ENCODE measurements at places on chromosomes 4 and X.
A peak's percentile ranks its signal among the peaks of the same experiment; 100 is the strongest.

DNA sequence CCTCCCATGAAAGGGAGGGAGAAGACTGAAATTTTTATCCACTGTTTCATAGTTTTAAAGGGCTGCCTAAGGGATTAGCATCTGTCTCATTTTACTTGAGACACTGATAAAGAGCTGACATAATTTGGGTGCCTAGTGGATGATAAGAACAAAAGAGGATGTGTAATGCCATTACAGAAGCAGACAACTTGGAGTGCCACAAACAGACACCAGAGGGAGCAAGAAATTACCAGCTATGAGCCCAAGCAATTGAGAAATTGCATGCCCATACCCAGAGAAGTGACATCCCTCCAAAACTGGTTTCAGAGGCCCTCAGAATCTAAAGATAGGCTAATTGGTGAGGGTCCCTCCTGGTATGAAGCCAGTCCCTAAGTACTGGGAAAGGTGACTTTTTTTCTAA lies 38.5 kb upstream of the POU3F4 start:
- DNase-seq, result no peak

DNA sequence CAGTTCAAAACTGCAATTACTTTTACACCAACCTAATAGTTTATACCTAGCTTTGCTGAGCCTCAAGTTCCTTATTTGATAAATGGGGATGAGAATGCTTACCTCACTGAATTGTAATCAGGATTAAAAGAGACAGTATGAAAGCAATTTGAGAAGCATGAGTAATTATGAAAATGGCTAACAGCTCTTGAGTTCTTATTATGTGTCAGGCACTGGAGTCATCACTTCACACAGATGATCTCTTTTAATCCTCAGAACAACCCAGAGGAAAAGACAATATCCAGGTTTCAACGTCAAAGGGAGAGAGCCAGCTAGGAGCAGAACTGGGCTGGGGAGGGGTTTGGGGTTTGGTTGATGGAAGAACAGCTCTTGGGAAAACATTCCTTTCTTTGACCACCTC lies 221.0 kb upstream of the NWD2 start:
- no peak for DNase-seq

GRCh38 chrX:19956306-19956705 lies 34.6 kb downstream of the BCLAF3 start:
- DNase-seq, result no peak

GRCh38 chr4:140046016-140046415 lies 108.0 kb downstream of the MAML3 start:
- DNase-seq, result no peak

GRCh38 chr4:8607603-8608481 lies 15.3 kb downstream of the CPZ start:
- no peak for DNase-seq

GRCh38 chr4:81470456-81471297 lies 1.0 kb downstream of the RASGEF1B start:
- no peak for DNase-seq

GRCh38 chrX:18933617-18934016 lies 50.3 kb downstream of the PHKA2 start:
- no peak for DNase-seq

GRCh38 chr4:106409901-106410889 lies 41.6 kb upstream of the GIMD1 start:
- DNase-seq, result no peak

DNA sequence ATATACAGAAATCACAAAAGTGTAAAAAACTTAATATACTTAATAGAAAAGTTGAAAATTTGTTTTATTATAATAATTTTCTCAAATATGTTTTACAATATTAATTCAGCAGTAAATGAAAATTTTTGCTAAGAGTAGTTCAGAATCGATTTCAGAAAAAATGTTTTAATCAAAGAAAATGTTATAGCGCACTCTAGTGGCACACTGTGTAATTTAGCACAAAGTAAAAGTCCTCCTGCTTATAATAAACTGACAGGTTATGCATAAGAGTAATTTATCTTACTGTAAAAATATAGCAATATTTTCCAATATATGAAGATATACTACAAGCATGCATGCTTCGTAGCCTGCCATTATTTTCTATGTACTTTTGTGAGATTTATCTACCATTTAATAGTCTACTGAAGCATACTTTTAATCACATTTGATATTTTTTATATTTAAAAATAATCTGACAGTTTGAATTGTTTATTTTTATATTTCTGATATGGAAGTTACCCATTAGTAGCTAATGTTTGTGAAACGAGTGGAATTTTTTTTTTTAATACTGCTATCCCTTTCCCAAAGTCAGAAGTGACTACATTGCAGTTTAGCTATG lies 217.9 kb upstream of the KLHL4 start:
- DNase-seq, result peak; percentile 2

DNA sequence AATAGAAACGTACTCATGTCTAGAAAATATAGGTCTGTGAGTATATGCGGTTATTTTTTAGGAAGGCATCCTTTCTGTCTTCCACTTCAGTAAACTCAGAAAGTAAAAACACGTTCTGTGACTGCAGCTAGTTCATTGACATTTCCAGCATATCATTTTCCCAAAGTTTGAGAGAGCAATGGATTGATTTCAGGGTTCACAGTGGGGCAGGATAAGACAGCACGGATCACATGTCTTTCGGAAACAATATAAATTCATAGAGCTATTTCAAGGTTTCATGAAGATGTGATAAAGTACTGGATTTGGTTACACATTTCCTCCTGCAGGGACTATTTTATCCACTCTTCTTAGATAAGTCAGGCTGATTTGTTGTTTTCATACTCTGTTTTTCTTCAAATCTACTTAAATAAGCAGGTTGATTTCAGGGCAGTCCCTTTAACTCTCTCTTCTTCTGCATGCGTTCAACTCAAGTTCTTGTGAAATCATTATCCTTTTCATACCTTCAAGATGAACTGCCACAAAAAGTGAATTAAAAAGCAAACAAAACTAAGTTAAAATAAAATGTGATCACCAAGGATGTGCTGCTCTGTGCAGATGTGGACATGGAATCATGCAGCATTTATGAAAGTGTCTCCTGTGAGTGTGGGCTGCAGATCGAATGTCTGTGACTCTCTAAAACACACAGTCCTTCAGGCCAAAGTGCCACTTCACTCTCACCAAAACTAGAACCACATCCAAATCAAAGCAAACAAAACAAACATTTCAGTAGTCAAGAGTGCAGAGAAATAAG lies 187.7 kb downstream of the UNC5C start:
- no peak for DNase-seq

GRCh38 chr4:139736661-139737060 lies 71.0 kb downstream of the MGST2 start:
- no peak for DNase-seq

DNA sequence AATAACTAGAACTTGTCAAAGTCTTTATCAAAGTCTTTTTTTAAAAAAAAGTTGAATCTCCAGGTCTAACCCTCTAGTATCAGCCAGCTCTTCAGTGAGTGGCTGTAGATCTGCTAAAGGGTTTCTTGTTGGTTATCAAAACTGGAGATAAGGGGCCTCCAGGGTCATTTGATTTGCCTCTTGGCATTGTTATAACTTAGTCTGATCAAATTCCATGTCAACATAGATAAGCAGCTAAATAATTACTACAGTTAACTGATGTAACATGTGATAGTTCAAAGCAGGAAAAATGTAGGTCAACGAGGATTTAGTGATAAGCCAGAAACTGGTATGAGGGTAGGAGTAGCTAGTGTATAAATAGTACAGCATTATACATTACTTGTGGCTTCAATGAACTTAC lies 465.1 kb downstream of the PDHA2 start:
- no peak for DNase-seq

GRCh38 chrX:19877431-19877830 lies 10.0 kb downstream of the SH3KBP1 start:
- DNase-seq, result no peak

GRCh38 chr4:31016322-31017061 lies 296.3 kb downstream of the PCDH7 start:
- DNase-seq, result no peak

DNA sequence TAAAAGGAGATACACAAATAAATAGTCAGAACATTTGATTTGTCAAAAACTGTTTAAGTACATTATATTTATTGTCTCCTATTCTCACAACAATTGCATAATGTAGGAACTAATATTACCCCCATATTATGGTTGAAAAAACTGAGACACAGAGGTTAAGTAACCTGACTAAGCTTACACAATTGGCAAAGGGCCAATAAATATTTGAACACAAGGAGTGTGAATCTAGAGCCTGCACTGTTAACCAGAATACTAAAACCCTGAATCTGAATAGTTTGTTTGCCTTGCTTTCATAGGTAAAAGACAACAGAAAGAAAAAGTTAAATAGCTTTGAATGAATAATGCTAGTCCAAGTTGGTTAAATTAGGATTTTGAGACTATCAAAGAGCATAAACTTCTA lies 55.2 kb downstream of the IL13RA2 start:
- DNase-seq, result no peak

GRCh38 chrX:119007189-119007770 lies 32.9 kb downstream of the LONRF3 start:
- DNase-seq, result no peak

DNA sequence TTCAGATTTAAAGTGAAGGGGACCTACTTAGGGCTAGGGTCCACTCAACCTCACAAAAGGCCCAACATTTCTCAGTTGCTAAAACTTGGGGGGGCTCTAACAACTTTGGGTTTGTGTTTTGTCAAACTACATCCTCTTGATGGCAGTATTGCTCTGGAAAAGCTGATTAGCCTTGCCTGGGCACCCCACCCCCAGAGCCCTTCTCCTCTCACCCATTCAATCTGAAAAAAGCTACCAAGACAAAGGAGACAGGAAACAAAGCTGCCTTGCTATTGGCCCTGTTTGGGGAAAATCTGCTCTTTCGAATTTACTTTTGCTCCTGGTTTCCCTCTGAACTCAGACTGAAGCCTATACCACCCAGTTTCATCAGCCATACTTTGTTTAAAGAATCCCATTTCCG lies 195.2 kb upstream of the STK26 start:
- no peak for DNase-seq

- DNase-seq, result no peak
Observed at GRCh38 chrX:1535241-1536041, 1.5 kb downstream of the P2RY8 start.

DNA sequence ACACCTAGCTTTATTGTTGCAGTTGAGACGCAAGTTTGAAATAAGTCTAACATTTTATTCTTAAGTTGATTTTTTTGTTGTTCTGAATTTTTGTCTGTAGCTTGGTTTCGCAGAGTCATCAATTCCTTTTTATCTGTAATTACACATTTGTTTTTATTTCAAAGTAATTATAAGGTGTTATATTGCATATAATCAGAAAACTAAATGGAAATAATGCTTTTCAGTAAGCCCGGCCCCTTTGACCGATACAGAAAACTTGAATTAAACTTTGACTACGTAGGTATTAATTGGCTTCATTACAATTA lies 2.1 kb downstream of the KDM6A start:
- DNase-seq, result no peak

DNA sequence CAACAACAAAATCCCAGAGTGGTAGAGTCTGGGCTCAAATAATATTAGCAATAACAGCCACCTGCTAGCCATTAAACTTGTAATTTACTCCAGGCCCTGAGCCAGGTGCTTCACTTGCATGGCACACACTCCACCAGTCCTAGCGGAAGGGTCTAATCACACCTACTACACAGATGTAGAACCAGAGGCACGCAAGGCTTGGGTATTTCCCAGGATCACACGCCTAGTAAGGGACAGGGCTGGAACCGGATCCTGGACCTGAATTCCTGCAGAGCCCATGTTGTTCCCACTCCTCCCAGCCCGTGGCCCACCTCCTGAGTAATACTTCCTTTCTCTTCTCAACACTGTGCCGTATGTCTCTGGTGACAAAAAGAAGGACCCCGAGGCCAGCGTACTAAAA lies 5.7 kb downstream of the MAGEA1 start:
- no peak for DNase-seq
